ENCODE measurements at places on chromosomes 13 and 19. TPM values are rescaled to one million over a fixed set of nuclear protein-coding genes. Genes with fewer than 3 reads are reported as not detected.
A peak's percentile ranks its signal among the peaks of the same experiment; 100 is the strongest.

- H3K4me1 ChIP-seq, result no peaks in the 10 kb centered on the region
- no peaks in the 10 kb centered on the region for H3K36me3 ChIP-seq
- no peak overlapping the region for H3K27ac ChIP-seq
- peak; percentile 11 for DNase-seq
Measured at GRCh38 chr19:31718032-31718431, 368.8 kb upstream of the TSHZ3 start.

- no peaks in the 10 kb centered on the region for H3K36me3 ChIP-seq
- no peak overlapping the region for H3K27ac ChIP-seq
- no peak for DNase-seq
- no peak overlapping the region for H3K4me3 ChIP-seq
Measured at GRCh38 chr19:55451965-55452748, 9.1 kb upstream of the SHISA7 start.

- no peak overlapping the region for H3K27ac ChIP-seq
- H3K4me3 ChIP-seq, result no peak overlapping the region
- H3K27me3 ChIP-seq, result no peaks in the 10 kb centered on the region
- H3K36me3 ChIP-seq, result no peaks in the 10 kb centered on the region
- no peak for DNase-seq
Measured at GRCh38 chr13:90502153-90502552, 845.3 kb upstream of the MIR17HG start.

DNA sequence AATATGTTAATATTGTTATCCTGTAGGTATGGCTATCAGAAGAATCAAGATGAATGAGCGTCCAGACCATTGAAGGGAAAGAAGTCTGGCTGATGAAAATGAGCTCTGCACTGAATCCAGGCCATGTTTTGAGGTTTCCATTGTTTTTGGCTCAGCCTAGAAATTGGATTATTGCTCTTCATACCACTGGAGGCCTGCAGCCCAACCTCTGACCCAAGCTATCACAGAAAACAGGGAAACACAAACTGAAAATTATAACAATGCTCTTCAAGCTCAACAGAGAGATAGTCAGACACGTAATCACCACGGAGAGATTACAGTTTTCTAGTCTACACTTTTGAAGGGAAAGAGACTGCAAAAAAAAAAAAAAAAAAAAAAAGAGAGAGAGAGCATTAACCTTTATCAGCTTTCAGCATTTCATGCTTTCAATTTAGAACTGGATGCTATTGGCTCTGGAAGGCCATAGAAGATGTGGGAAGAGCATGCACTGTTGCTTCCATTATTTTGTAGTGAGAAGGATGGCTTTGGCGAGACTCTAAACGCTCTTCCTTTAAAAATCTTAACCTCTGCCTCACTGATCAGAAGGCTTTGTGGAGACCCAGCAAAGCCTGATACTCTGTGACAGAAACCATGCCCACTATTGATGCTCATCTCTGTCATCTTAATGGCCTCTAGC is 10.8 kb downstream of the EDNRB start:
- H3K36me3 ChIP-seq, result no peaks in the 10 kb centered on the region
- H3K27ac ChIP-seq, result no peak overlapping the region
- H3K4me3 ChIP-seq, result no peak overlapping the region
- no peaks in the 10 kb centered on the region for H3K27me3 ChIP-seq

DNA sequence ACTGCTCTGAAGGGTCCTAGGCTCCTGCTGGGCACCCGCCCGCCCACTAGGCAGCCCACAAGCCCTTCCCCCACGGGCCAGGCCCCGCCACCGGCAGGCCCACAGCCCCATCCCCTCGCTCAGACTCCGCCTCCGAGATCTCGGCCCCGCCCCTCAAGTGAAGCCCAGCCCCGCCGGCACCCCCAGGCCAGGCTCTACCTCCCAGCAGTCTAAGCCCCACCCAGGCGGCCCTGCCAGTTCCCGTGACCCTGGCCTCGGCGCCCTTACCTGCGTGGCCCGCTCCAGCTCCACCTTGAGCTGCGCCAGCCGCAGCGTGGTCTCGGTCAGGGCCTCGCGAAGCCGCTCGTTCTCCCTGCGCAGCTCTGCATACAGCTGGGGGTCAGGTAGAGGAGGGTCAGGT is 16.3 kb downstream of the EPS8L1 start:
- H3K27me3 ChIP-seq, result no peaks in the 10 kb centered on the region
- H3K4me1 ChIP-seq, result peaks cover 6% of the 10 kb centered on the region
- H3K4me3 ChIP-seq, result no peak overlapping the region
- no peak for DNase-seq
- peaks cover 41% of the 10 kb centered on the region for H3K36me3 ChIP-seq

DNA sequence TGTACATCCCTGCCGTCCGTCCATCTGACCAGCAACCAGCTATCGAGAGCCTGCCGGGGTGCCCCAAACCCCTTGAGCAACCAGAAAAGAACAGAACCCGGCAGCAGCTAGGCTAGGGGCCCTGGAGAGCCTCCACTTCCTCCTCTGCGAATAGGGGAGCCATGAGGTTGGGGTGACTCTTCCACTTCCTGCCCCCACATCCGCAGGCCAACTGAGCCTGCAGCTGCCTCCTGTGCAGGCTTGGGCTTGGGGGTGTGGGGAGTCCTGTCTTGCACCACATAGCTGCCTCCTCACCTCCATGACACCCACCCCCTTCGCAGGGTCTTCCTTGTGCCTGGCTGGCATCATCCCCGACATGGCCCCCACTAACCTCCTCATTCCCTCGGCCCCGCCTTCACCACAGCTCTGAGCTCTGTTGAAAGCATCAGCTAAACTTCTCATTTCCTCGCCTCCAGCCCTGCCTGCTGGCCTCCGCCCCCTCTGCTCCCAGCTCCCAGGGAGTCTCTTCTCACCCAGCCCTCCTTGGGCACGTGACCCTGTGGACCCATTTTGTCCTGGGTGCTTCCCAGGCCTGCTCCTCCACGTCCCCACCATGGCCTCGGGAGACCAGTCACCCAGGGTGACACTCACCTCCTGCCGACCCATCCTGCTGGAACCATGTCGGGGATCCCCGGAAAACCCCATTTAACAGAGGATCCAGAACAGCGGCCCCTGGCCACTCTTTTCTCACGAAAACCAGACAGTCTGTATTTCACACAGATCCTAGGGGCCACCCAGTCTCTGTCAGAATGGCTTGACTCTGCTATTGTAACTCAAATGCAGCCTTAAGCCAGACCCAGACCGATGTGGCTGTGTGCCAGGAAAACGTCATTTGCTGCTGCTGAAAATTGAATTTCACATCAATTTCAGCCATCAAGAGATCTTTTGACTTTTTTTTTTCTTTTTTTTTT is 50.4 kb downstream of the MYO9B start:
- no peaks in the 10 kb centered on the region for H3K27me3 ChIP-seq
- no peak overlapping the region for H3K27ac ChIP-seq
- no peak overlapping the region for H3K4me3 ChIP-seq

DNA sequence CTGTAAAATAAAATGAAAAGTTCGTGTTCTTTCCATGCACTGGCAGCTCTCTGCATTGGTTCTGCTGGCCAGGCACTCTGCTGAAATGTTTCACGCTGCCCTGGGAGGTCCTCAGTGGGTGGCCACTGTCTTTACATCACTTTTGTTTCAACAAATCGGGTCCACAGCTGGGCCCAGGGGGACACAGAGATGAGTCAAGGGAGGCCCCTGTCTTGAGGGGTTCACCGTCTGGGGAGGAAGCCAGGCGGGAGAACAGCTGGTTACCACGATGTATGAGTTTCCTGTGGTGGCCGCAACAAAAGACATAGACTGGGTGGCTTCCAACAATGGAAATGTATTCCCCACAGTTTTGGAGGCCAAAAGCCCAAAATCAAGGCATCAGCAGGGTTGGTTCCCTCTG is 5.1 kb upstream of the KLF2 start:
- no peaks in the 10 kb centered on the region for H3K27me3 ChIP-seq
- H3K4me3 ChIP-seq, result no peak overlapping the region
- peak; percentile 24 for DNase-seq
- peaks cover 10% of the 10 kb centered on the region for H3K4me1 ChIP-seq
- H3K27ac ChIP-seq, result no peak overlapping the region

DNA sequence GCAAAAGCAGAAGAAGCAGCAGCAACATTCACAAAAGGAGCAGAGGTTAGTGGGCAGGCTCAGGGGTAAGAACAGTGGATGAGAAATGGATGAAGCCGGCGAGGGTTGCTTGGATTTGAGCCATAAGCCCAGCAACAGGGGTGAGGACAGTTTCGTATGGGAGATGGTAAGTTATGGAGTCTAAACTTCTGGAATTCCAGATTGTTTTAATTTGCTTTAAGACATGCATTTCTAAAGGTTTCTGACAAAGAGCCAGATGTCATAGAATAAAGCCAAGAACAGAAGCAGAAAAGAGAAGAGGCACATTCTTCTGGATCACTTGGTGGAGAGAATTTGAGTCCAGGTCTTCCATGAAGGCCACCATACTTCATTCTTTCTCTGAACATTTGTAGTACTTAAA is 76.6 kb downstream of the TNFSF11 start:
- no peak for DNase-seq
- no peak overlapping the region for H3K27ac ChIP-seq
- H3K4me1 ChIP-seq, result no peaks in the 10 kb centered on the region
- H3K36me3 ChIP-seq, result no peaks in the 10 kb centered on the region

DNA sequence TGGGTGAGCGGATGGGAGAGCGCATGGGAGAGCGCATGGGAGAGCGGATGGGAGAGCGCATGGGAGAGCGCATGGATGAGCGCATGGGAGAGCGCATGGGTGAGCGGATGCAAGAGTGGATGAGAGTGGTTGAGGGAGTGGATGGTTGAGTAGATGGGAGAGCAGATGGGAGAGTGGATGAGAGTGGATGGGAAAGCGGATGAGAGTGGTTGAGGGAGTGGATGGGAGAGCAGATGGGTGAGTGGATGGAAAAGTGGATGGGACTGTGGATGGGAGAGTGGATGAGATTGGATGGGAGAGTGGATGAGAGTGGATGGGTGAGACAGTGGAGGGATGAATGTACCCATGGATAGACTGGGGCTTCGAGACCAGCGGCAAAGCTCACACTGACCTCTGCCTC is 8.6 kb upstream of the TEKTIP1 start:
- H3K4me3 ChIP-seq, result no peak overlapping the region
- no peak overlapping the region for H3K27ac ChIP-seq
- no peak for DNase-seq

DNA sequence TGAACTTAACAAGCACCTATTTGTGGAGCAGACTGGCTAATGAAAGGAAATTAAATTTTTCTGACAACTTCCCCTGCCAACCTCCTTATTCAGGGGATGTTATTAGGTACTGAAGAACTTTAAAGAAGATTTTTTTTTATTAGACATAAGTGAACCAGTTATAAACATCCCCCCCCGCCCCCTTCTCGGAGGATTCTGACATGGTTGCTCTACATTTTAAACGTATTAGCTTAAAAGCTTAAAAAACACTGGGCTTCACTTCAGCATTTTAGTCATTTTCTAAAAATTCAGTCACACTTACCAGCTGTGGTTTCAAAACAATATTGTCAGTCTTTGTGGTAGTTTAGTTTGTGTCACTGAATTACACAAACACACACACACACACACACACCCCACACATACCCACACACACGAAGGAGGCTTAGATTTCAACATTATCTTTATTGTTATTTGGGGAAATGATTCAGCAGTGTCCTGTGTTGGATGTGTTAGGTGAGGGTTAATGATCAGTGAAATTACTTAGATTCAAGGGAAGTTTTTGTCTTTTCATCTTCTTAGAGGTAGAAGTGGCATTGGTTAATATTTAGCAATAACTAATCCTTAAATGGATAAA is 145.7 kb downstream of the PCCA start:
- no peaks in the 10 kb centered on the region for H3K27me3 ChIP-seq
- H3K27ac ChIP-seq, result no peak overlapping the region
- no peaks in the 10 kb centered on the region for H3K36me3 ChIP-seq
- no peaks in the 10 kb centered on the region for H3K4me1 ChIP-seq

GRCh38 chr19:3547301-3547731 is 8.3 kb downstream of the TEKTIP1 start:
- no peaks in the 10 kb centered on the region for H3K27me3 ChIP-seq
- H3K36me3 ChIP-seq, result peaks cover 8% of the 10 kb centered on the region

QPCTL gene
- total RNA-seq, result 14.4 TPM

UGGT2 gene
- 22.6 TPM for total RNA-seq

PCP2 gene
- 0.92 TPM for total RNA-seq

CD79A gene
- total RNA-seq, result not detected

LIN7B gene
- total RNA-seq, result 15.3 TPM

Measured in adrenal gland (tissue), 19 donors.